ENCODE measurements at places on chromosomes 7 and 10. TPM values are rescaled to one million over a fixed set of nuclear protein-coding genes. Genes with fewer than 3 reads are reported as not detected.

ZNF467 gene
- total RNA-seq = not detected

DNA sequence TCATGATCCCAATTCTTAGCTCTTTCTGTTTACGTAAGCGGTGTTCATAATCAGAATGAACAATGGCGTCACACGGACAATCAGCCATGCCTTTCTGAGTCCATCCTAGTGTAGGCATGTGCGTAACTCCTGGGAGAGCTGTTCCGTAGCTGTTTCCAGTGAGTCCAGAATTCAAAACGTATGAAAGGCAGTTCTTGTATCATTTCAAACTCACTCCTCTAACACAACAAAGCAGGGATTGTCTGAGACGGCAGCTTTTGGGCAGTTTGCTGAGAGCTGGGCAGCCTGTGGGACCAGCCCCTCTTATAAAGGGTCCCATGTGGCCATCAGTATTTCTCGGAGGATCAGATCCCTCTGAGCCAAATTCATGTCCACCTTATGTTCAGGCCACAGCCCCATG, 43.4 kb downstream of the PSPH start:
- H3K4me3 ChIP-seq = no peak overlapping the region
- H3K36me3 ChIP-seq = peaks cover 10% of the 10 kb centered on the region
- no peaks in the 10 kb centered on the region for H3K27me3 ChIP-seq
- no peak overlapping the region for H3K27ac ChIP-seq
- no peak for DNase-seq

DNA sequence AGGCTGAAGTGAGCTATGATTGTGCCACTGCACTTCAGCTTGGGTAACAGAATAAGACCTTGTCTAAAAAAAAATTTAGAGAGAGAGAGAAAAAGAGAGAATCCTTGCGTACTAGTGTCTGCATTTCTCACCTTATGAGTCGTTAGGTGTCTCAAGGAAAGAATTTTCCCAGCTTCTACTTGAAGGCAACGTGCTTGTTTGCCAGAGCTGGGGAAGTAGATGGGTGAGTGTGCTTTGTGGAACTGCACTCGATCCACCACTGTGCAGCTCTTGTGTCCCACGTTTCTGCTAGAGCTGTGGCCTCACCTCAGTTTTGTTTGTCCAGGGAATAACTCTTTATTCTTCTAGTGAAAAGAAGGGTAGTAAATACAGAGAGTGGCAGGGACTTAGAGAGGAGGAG, 38.9 kb downstream of the HDAC9 start:
- H3K4me3 ChIP-seq = no peak overlapping the region
- H3K36me3 ChIP-seq = no peaks in the 10 kb centered on the region
- no peaks in the 10 kb centered on the region for H3K27me3 ChIP-seq
- DNase-seq = no peak

GOLGA7B gene
- not detected for total RNA-seq

- H3K4me3 ChIP-seq = no peak overlapping the region
- no peaks in the 10 kb centered on the region for H3K27me3 ChIP-seq
- DNase-seq = no peak
- no peaks in the 10 kb centered on the region for H3K4me1 ChIP-seq
- H3K36me3 ChIP-seq = no peaks in the 10 kb centered on the region
- H3K27ac ChIP-seq = no peak overlapping the region
These were observed 29.7 kb downstream of the ABCC2 start for GRCh38 chr10:99812177-99812576.

SLC26A4 gene
- 0.25 TPM for total RNA-seq

KCNH2 gene
- total RNA-seq = not detected

DNA sequence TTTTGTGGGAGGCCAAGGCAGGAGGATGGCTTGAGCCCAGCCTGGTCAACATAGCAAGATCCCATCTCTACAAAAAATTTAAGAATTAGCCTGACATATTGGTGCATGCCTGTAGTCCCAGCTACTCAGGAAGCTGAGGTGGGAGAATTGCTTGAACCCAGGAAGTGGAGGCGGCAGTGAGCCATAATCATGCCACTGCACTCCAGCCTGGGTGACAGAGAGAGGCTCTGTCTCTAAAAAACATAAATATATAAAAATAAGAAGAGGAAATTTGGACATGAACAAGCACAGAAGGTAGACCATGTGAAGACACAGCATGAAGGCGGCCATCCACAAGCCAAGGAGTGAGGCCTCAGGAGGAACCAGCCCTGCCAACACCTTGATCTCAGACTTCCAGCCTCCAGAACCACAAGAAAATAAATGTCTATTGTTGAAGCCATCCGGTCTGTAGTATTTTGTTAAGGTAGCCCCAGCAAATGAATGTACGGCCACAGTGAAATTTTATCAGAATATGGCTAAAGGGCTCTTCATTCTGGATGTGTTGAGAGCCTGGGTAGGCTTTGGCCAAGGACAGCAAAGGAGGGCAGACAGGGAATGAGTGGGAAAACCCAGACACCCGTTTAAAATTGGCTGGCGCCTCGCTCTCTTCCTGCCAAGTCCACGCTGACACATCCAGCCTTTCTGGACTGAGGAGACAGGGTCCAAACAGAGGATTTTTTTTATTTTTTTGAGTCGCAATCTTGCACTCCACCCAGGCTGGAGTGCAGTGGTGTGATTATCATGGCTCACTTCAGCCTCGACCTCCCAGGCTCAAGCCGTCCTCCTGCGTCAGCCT, 12.9 kb upstream of the GRID2IP start:
- no peak overlapping the region for H3K27ac ChIP-seq
- H3K4me1 ChIP-seq = no peaks in the 10 kb centered on the region
- H3K36me3 ChIP-seq = no peaks in the 10 kb centered on the region
- no peak overlapping the region for H3K4me3 ChIP-seq
- DNase-seq = peak; percentile 67

MMD2 gene
- not detected for total RNA-seq

UBE2H gene
- total RNA-seq = 44.4 TPM

GRCh38 chr7:5769571-5769970, 11.9 kb downstream of the RNF216 start:
- H3K27me3 ChIP-seq = no peaks in the 10 kb centered on the region
- H3K27ac ChIP-seq = no peak overlapping the region
- H3K4me1 ChIP-seq = peaks cover 47% of the 10 kb centered on the region
- no peak for DNase-seq
- no peak overlapping the region for H3K4me3 ChIP-seq

SEMA3A gene
- total RNA-seq = 36.5 TPM

DNA sequence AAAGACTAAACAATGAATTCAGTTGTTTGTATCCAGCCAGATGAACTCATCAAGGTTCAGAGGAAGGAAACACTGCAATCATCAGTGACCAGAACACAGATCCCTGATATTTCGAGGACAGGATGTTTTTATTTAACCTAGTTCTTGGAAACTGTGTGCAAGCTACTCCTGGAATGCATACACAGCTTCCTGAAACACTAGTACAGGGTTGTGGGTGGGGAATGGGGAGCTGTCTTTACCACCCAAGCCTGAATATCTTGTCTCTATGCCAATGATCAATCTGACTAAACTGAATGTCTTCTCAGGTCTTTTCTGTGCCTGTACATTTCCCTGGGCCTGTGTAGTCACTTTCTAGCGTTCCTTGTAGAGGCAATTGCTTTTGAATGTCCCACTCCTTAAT, 374.6 kb downstream of the CALN1 start:
- DNase-seq = no peak
- no peaks in the 10 kb centered on the region for H3K4me1 ChIP-seq
- no peak overlapping the region for H3K4me3 ChIP-seq
- no peaks in the 10 kb centered on the region for H3K36me3 ChIP-seq
- no peaks in the 10 kb centered on the region for H3K27me3 ChIP-seq

SLC16A12 gene
- total RNA-seq = not detected

GRCh38 chr10:59870152-59870551, 36.2 kb downstream of the CCDC6 start:
- DNase-seq = no peak
- no peak overlapping the region for H3K4me3 ChIP-seq
- no peak overlapping the region for H3K27ac ChIP-seq
- peaks cover 19% of the 10 kb centered on the region for H3K4me1 ChIP-seq
- H3K27me3 ChIP-seq = no peaks in the 10 kb centered on the region

TRIM74 gene
- not detected for total RNA-seq

CLIP2 gene
- total RNA-seq = 49.4 TPM

GRCh38 chr7:149670288-149670687, 103.1 kb downstream of the ZNF467 start:
- peaks cover 8% of the 10 kb centered on the region for H3K4me1 ChIP-seq
- H3K27me3 ChIP-seq = peaks cover 18% of the 10 kb centered on the region
- no peak overlapping the region for H3K4me3 ChIP-seq
- no peaks in the 10 kb centered on the region for H3K36me3 ChIP-seq
- H3K27ac ChIP-seq = no peak overlapping the region

RBM28 gene
- 11.3 TPM for total RNA-seq

- H3K36me3 ChIP-seq = no peaks in the 10 kb centered on the region
- no peaks in the 10 kb centered on the region for H3K27me3 ChIP-seq
- H3K4me1 ChIP-seq = peaks cover 16% of the 10 kb centered on the region
- no peak for DNase-seq
- H3K4me3 ChIP-seq = no peak overlapping the region
These were observed 122.2 kb upstream of the AMPH start for GRCh38 chr7:38753347-38753746.

GRCh38 chr7:20193873-20194272, 23.3 kb downstream of the MACC1 start:
- DNase-seq = no peak
- H3K4me1 ChIP-seq = peaks cover 9% of the 10 kb centered on the region
- no peaks in the 10 kb centered on the region for H3K36me3 ChIP-seq
- no peak overlapping the region for H3K4me3 ChIP-seq
- no peaks in the 10 kb centered on the region for H3K27me3 ChIP-seq

DYDC1 gene
- total RNA-seq = not detected

SPDYE17 gene
- not detected for total RNA-seq

CTAGE4 gene
- total RNA-seq = 1.3 TPM

- no peak overlapping the region for H3K4me3 ChIP-seq
- no peaks in the 10 kb centered on the region for H3K27me3 ChIP-seq
- peak overlapping the region; percentile 18 for H3K27ac ChIP-seq
- no peaks in the 10 kb centered on the region for H3K36me3 ChIP-seq
These were observed 29.8 kb downstream of the ZMIZ1 start for GRCh38 chr10:79098596-79099015.

STK31 gene
- total RNA-seq = not detected

MSS51 gene
- total RNA-seq = 1.0 TPM

DNA sequence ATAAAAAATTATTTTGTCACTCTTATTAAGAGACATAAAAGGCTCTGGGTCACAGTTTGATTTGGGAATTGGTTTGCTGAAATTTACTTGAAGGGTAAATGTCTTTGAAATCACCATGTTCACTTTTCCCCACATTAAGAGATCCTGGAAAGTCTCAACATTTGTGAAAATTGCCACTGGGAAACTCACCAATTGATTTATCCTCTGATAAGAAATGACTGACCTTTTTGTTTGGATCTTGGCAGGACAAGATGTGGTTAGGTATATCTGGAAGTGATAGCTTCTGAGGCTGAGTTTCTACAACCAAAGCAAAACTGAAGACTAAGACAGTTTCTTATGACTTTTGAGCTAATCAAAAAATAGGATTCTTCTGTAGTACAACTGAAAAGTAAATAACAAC, 107.1 kb upstream of the TMEM106B start:
- no peaks in the 10 kb centered on the region for H3K4me1 ChIP-seq
- H3K36me3 ChIP-seq = no peaks in the 10 kb centered on the region
- no peak for DNase-seq
- no peak overlapping the region for H3K4me3 ChIP-seq

DNA sequence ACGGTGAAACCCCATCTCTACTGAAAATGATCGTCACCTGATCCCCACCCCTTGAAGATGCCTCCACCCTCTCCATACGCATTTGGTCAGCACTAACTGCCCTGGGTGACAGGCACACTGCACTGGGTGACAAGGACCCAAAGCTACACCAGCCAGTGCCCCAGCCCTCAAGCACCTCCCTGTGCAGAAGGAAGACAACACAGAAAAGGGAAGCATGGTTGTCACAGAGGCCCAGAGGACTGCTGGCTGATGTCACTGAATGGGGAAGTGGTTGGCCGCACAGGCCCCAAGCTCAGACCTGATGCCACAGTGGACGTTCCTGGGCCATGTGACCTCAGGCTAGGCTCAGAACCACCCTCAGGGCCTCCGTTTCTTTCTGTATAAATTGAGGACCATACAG, 4.2 kb upstream of the PILRA start:
- H3K4me1 ChIP-seq = peaks cover 3% of the 10 kb centered on the region
- no peak overlapping the region for H3K4me3 ChIP-seq

DNA sequence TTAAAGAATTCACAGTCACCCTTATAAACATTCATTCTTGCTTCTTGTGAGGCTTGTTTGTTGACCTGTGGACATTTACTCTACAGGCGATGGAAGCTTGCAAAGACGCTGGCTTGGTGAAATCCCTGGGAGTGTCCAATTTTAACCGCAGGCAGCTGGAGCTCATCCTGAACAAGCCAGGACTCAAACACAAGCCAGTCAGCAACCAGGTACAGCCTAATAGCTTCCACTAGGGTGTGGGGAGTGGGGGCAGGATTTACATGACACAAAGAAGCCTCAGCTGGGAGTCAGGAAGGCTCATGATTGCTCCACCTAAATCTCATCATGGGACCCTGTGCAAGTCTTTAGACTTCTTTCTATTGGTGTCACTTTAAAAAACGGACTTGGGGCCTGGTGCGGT, 29.0 kb downstream of the AKR1D1 start:
- H3K27ac ChIP-seq = no peak overlapping the region
- no peak overlapping the region for H3K4me3 ChIP-seq
- H3K27me3 ChIP-seq = peaks cover 13% of the 10 kb centered on the region
- H3K4me1 ChIP-seq = no peaks in the 10 kb centered on the region
- no peaks in the 10 kb centered on the region for H3K36me3 ChIP-seq

GRCh38 chr10:14603534-14604102, 171.1 kb downstream of the FAM107B start:
- H3K27ac ChIP-seq = no peak overlapping the region
- H3K4me1 ChIP-seq = peaks cover 16% of the 10 kb centered on the region
- DNase-seq = peak; percentile 45
- H3K4me3 ChIP-seq = peak overlapping the region; percentile 84
- no peaks in the 10 kb centered on the region for H3K36me3 ChIP-seq

GRCh38 chr7:458511-459245, 61.0 kb downstream of the PDGFA start:
- H3K4me3 ChIP-seq = no peak overlapping the region
- H3K27ac ChIP-seq = no peak overlapping the region
- H3K36me3 ChIP-seq = no peaks in the 10 kb centered on the region
- no peak for DNase-seq
- no peaks in the 10 kb centered on the region for H3K27me3 ChIP-seq
- 0 out of 2 replicates have a peak, but pooled peaks cover 10% of the 10 kb centered on the region for H3K4me1 ChIP-seq

GPR22 gene
- not detected for total RNA-seq

DNA sequence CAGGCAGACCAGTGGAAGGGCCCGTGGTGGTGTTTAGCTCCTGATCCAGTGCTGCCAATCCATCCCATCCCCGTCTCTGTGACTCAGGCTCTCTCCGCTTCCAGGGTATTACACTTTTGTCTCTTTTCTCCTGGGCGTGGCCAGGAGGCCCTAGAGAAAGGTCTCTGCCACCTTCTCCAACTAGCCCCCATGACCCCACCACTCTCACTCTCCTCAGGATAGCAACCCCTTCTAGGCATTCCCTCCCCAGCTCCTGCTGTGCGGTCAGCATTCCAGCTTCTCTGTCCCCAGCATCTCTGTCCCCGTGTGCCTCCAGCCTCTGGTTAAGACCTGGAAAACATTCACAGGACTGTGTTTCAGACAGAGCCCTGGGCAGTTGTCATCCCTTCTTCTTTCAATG, 36.2 kb upstream of the R3HCC1L start:
- H3K4me1 ChIP-seq = no peaks in the 10 kb centered on the region
- H3K4me3 ChIP-seq = no peak overlapping the region
- H3K27ac ChIP-seq = no peak overlapping the region
- no peak for DNase-seq
- H3K27me3 ChIP-seq = peaks cover 6% of the 10 kb centered on the region

Data from GM23248 (cell line).